T-helper 2 cell (primary cell): ENCODE measurements at places on chromosomes 12 and 14.

- no peak for DNase-seq
Measured at GRCh38 chr14:34232790-34233189, 229.2 kb downstream of the SPTSSA start.

- DNase-seq, result no peak
Measured at GRCh38 chr14:56334458-56334857, 216.2 kb downstream of the PELI2 start.

- DNase-seq, result no peak
Measured at GRCh38 chr12:18158774-18159557, 69.0 kb upstream of the RERGL start.

GRCh38 chr12:52380271-52380694 lies 5.2 kb downstream of the KRT84 start:
- no peak for DNase-seq

GRCh38 chr12:52086944-52087835 lies 7.7 kb downstream of the SMIM41 start:
- DNase-seq, result no peak

- no peak for DNase-seq
Measured at GRCh38 chr14:104741108-104741802, 11.7 kb upstream of the SIVA1 start.

DNA sequence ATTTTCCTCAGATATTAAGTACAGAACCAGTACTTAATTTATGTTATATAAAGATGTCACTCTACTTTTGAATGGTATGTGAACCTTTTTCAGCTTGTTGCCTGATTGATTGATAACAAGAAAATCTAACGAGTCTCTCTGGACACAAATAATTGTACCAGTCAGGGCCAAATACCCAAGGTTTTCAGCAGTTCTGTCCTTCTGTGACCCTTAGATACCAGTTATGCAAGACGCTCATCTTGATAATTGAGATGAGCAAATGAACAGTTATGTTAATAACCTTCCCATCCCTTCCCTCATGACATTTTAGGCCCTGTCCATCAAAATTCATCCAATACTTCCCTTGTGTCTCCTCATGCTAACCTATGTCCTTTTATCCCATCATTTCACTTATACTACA lies 185.9 kb upstream of the G2E3 start:
- DNase-seq, result no peak

DNA sequence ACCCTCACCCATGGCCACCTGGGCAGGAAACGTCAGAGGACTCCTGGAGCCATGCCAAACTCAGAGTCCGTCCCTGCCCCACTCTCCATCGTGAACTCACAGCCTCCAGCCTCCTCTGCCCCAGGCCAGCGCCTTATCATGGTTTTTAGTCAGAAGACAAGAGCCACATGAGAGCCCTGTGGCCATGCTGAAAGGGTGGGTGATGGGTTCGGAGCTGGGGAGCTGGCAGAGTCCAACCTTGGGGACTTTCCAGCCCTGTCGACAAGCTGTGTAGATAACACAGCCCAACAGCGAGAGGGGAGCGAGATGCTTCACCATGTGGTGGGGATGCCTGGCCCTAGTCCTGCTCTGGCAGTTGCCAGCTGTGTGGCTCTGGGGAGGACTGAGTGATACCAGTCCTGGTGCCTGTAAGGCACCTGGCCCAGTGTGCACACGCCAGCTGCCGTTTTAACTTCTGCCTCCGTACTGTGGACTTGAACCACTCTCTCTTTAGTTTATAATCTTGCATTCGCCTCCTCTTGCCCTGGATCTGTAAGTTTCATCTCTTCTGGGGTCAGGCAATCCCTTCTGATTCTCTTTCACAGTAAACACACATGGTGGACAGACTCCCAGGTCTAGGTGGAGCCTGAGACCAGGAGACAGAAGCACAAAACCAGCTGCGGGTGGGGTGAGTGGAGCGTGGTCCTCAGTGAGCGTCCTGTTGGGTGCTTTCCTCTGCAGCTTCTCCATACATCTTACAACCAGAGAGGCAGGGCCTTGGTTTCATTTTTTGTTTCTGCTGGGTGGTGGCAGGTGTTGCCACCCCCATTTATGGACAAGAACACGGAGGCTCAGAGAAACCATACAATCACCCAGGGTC lies 55.3 kb downstream of the RIN3 start:
- DNase-seq, result no peak

GRCh38 chr12:80838024-80838658 lies 99.6 kb downstream of the LIN7A start:
- DNase-seq, result no peak

DNA sequence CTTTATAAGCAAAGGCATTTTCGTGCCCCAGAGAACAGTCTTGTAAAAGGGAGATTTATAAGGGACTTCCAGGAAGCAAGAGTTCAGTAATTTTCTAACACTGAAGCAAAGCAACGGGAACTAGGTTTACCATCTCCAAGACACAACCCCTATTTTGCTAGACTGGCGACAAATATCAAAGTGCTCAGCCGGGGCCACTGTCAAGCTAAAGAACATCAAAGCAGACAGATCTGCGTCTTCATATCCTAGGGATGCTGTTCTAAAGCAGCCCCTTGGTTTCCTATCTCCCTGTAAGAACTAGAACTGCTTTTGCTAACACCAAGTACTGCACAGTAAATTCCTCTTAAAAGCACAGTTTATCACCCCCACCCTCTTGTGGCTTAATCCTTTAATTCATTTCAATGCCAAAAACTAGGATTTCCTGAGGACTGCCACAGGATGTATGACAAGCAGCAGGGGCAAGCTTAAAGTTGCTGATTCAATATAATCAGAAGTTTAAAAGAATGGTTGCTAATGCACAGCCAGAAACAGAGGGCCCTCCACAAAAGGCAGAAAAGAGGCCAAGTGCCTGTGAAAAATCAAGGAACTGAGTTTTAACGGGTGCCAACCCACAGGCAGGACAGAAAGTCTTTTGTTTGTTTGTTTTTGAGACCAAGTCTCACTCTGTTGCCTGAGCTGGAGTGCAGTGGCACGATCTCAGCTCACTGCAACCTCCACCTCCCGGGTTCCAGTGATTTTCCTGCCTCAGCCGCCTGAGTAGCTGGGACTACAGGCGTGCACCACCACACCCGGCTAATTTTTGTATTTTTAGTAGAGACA lies 44.0 kb upstream of the ISM2 start:
- no peak for DNase-seq

GRCh38 chr12:129571901-129572494 lies 331.8 kb downstream of the TMEM132D start:
- no peak for DNase-seq

DNA sequence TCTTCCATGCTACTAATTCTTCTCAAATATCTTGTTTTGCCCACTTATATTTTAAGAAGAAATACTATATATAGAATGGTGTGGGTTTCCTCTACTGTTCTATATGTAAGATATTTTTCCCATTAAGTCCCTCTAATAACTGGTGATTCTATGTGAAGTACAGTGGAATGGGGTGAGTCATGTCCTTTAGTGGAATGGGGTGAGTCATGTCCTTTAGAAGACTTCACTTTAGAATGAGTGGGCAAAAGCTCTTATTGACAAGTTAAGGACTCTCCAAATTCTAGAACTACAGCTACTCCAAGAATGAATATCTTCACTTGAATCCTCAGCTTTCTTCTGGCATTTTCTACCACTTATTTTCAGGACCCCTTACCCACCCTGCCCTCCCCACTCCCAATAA lies 349.9 kb downstream of the ETNK1 start:
- DNase-seq, result no peak

DNA sequence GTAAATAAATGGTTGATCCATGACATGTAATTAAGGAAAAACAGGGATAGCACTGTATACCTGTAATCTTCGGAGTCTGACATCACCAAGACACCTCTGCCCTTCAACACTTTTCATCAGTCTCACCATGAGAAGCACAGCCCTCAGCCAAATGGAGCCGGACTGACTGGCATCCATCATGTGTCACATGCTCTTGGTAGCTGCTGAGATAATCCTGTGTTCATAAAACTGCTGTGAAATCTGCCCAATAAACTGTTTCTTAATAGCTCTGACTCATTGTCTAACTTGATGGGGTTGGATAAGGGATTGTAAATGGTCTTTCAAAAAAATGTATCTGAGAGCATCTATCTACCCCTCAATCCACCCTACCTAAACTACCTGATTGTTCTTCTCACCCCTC lies 33.6 kb downstream of the KCNH5 start:
- DNase-seq, result no peak

- DNase-seq, result no peak
Measured at GRCh38 chr14:97057238-97058073, 260.3 kb downstream of the VRK1 start.

DNA sequence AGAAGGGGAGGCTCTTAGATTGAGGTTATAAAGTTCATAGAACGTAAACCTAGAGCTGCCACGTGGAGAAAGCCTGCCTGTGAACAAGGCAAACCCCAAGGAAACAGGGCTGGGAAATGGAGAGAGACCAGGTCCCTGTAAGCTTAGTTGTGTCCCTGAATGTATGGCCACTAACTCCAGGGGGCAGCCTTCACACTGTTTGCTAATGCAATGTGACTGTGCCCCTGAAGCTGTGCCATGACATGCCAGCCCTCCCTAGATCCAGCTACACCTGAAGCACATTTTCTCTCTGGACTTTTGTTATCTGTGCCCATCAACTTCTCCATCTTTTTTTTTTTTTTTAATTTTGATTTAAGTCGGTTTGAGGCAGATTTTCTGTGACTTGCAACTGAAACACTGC lies 60.6 kb upstream of the TMCC3 start:
- no peak for DNase-seq

- no peak for DNase-seq
Measured at GRCh38 chr12:11917501-11917900, 153.2 kb upstream of the BCL2L14 start.

- peak; percentile 25 for DNase-seq
Measured at GRCh38 chr12:111298582-111299436, 70.1 kb downstream of the PHETA1 start.

- DNase-seq, result no peak
Measured at GRCh38 chr12:117590386-117590785, 229.0 kb upstream of the NOS1 start.

- no peak for DNase-seq
Measured at GRCh38 chr14:36619853-36620252, 37.4 kb upstream of the NKX2-8 start.

DNA sequence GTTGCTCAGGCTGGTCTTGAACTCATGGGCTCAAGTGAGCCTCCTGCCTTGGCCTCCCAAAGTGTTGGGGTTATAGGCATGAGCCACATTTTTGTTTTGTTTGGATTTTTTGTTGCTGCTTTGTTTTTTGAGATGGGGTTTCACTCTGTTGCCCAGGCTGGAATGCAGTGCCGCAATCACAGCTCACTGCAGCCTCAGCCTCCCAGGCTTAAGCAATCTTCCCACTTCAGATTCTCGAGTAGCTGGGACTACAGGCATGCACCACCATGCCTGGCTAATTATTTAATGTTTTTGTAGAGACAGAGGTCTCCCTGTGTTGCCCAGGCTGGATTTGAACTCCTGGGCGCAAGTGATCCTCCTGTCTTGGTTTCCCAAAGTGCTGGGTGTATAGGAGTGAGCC lies 5.7 kb upstream of the PLEK2 start:
- no peak for DNase-seq

GRCh38 chr12:102507301-102507700 lies 26.9 kb upstream of the IGF1 start:
- no peak for DNase-seq

DNA sequence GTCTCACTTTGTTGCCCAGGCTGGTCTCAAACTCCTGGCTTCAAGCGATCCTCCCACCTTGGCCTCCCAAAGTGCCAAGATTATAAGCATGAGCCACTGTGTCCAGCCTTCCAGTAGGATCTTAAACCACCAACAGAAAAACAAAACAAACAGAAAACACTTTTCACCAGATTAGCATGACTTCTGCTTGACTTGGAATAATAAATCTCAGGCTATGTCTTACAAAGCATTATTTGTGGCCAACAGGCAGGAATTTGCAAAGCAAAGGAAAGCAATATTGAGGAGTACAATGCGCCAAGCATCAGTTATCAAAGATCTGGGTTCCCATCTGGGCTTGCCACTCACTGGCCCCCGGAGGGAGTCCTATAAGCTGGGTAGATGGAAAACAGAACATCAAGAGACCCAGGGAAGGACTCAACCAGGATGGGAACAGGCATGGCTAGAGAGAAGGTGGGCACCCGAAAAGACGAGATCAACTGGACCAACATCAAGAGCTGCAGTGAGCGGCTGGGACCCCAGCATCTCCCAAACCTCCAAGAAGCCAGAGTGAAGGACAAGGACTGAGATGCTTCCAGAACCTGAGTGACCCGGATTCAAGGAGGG lies 101.2 kb downstream of the TMEM30B start:
- DNase-seq, result no peak

DNA sequence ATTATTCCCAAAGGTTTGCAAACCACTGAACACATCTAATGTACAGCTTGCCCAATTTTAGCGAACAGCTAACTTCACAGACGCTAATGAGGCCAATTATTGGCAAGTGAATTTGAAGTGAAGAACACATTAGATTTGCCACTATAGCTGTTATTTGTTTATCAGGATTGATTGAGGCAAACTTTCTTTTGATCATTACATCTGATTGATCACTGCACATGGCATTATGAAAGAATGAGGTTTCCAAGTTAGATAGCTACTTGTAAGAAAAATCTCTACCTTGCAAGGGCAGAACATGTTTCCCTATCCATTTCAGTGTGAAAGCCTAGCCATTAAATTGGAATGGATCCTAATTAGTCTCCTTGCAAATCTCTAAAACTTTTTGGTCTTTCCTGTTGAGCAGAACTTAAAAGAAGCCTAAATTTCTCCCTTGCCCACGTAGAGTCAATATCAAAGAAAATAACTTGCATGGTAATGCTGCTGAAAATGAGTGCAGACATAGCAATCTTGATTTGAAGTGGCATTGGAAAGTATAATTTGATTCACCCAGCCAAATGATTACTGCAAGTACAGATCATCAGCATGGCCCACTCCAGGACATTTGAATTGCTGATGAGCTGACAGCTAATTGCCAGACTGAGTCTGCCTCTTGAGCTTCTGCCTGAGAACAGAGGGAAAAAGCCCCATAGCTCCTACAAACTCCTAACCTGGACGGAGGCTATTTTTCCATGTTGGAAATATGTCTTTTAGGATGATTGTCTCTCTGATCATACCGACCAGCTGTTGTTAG lies 98.6 kb downstream of the TPH2 start:
- DNase-seq, result no peak

GRCh38 chr12:40768125-40768864 lies 76.1 kb downstream of the CNTN1 start:
- DNase-seq, result no peak

- no peak for DNase-seq
Measured at GRCh38 chr12:123085730-123086487, 65.0 kb downstream of the PITPNM2 start.

DNA sequence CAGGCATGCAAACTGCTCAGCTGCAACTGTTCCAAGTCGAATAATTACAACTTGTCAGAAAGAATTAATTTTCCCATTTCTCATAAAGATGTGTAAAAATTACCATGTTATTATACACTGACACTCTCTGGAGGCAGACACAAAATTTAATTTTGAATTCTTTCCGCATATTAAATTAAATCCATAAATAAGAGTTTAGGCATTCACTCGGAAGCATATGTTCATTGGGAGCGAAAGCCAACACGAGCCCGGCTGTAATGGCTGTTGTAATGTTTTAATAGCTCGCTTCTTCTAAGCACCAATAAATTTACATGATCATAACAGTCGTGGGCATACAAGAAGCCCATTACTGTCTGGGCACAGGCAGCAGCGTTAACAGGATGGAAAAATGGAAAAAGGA lies 189.6 kb upstream of the SOX5 start:
- DNase-seq, result no peak
